ENCODE measurements at places on chromosomes 1 and 21. TPM values are rescaled to one million over a fixed set of nuclear protein-coding genes. Genes with fewer than 3 reads are reported as not detected.

DNA sequence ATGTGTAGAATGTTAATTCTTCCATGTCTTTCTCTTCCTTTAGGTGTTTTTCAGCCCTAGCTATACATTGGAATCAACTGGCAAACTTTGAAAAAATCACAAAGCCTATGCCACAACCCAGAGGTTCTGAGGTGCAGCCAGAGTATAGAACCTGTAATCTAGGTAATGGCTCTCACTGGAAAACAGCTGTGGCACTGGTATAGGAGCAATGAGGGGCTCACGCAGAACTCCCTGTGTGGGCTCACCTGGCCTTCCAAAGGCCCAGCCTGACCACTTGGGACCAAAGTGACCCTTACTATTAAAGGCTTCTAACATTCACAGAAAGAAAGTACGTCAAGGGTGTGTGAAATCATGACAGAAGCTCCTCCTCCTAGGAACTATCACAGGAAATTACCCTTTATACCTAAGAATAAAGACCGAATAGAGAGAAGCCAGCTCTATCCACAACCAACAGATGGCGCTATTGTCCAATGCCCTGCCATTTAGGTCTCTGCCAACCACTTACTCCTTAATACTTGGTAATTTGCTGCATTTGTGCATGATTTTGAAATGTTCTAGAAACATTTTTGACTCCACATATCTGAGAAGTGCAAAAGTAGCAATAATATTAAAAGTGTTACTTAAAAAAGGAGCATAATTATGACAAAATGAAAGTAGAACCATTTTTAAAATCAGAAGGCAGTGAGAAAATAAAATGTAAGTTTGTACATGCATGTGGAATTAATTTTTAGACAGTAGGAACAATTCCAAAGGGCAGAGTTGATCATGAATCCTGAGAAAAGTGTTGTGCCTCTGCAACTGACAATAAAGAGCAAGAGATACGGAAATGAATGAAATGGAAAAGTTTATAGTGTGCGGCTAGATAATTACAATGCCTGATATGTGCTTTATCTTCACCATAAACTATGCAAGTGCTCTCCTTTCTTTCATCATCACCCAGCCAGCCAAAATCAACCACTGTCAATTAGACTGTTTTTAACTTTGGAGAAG, 93.1 kb upstream of the HAO2 start:
- H3K36me3 ChIP-seq = no peaks in the 10 kb centered on the region
- no peak overlapping the region for H3K4me3 ChIP-seq
- no peaks in the 10 kb centered on the region for H3K27me3 ChIP-seq
- H3K4me1 ChIP-seq = no peaks in the 10 kb centered on the region

- no peaks in the 10 kb centered on the region for H3K27me3 ChIP-seq
- H3K4me1 ChIP-seq = peaks cover 61% of the 10 kb centered on the region
- no peak overlapping the region for H3K4me3 ChIP-seq
- peak overlapping the region; percentile 54 for H3K27ac ChIP-seq
- H3K36me3 ChIP-seq = peaks cover 3% of the 10 kb centered on the region
These were observed 98.8 kb downstream of the MTR start for GRCh38 chr1:236893626-236894545.

- H3K36me3 ChIP-seq = no peaks in the 10 kb centered on the region
- no peak overlapping the region for H3K4me3 ChIP-seq
- H3K27ac ChIP-seq = no peak overlapping the region
- H3K27me3 ChIP-seq = no peaks in the 10 kb centered on the region
These were observed 113.0 kb upstream of the VAV3 start for GRCh38 chr1:108077991-108078390.

DNA sequence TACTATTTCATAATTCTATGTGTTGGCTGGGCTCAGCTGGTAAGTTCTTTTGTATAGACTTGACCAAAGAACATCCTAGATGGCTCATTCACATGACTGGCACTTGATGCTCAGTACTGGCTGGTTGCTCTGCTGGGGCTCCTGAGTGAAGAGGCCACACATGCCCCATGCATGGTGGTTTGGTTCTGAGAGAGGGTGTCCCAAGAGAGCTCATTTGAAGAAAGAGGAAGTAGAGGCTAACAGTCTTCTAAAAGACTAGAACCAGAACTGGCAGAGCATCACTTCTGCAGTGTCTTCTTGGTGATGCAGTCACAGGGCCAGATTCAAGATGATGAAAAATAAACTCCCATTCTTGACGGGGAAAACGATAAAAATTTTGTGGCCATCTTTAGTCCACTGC, 5.2 kb upstream of the BACH1 start:
- no peaks in the 10 kb centered on the region for H3K36me3 ChIP-seq
- peaks cover 23% of the 10 kb centered on the region for H3K4me1 ChIP-seq
- DNase-seq = no peak
- no peak overlapping the region for H3K27ac ChIP-seq
- H3K4me3 ChIP-seq = no peak overlapping the region
- H3K27me3 ChIP-seq = no peaks in the 10 kb centered on the region

DNA sequence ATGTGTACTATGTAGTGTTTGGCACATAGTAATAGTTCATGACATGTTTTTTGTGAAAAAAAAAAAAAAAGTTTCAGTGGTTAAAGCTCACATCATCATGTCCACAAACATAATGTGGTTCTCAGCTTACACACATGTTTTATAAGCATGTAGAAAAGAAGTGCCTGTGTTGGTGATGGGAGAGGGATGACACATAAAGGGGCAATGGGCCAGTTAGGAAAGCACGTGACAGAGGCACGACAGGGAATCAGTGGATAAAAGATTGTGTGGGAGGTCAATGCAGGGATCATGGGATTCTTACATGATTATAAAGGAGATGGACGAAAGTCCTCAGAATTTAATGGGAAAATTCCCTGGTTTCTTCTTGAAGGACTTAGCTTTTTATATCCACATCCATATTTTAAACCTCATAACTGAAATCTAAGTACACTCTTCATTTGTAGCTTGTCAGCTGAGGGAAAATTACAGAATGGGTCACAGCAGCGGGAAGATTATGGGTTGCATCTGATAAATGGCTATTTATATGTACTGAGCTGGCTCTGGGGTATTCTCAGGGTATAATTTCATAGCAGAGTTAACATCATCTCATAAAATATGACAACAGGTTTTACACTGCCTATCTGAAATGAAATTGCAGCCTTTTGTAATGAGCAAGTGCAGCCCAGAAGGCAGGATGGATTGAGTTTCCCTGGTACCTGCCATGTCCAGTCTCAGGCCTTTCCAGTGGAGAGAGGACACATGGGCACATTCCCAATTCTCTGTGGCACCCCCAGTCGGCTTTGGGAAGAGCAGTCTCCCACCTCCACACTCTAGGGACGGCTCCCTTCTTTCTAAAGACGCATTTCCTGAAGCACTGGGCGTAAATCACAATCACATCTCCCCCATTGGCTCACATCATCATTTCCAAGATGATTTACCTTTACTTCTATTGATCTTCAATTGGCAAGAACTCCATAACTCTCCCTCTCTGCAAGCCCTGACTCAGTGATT, 42.3 kb upstream of the NHLH2 start:
- H3K4me3 ChIP-seq = no peak overlapping the region
- H3K27me3 ChIP-seq = peaks cover 1% of the 10 kb centered on the region
- no peaks in the 10 kb centered on the region for H3K4me1 ChIP-seq
- no peaks in the 10 kb centered on the region for H3K36me3 ChIP-seq
- no peak overlapping the region for H3K27ac ChIP-seq

The KCNK1 gene
- total RNA-seq = 15.6 TPM

The GBP1 gene
- 12.1 TPM for total RNA-seq

The DHCR24 gene
- 25.4 TPM for total RNA-seq

The GJA8 gene
- total RNA-seq = not detected

The FMOD gene
- 8.5 TPM for total RNA-seq

The C1orf141 gene
- not detected for total RNA-seq

Data from heart left ventricle (tissue), 16 donors.